ENCODE measurements at places on chromosomes 12 and 14. TPM values are rescaled to one million over a fixed set of nuclear protein-coding genes. Genes with fewer than 3 reads are reported as not detected.

The P2RX2 gene
- total RNA-seq: not detected

The OR4E2 gene
- not detected for total RNA-seq

The SMCO2 gene
- total RNA-seq: 0.22 TPM

The MYF5 gene
- not detected for total RNA-seq

The TCL1B gene
- not detected for total RNA-seq

The HCAR3 gene
- total RNA-seq: not detected

DNA sequence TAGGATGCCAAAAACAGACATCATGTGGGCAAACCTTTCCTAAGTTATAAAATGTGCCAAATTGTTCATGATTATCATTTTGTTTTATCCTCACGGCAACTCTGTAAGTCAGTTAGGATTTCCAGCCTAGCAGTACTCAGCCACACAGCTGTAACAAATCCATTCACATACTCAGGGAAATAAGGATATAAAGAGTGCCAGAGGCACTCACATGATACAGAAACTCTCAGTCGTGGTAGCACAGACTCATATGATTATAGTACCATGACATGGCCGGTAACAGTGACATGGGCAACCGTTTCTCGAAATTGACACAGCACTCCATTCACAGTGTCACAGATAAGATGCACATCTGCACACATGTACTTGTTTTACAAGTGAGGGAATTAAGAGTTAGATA is 344.2 kb downstream of the LRIG3 start:
- DNase-seq: no peak

DNA sequence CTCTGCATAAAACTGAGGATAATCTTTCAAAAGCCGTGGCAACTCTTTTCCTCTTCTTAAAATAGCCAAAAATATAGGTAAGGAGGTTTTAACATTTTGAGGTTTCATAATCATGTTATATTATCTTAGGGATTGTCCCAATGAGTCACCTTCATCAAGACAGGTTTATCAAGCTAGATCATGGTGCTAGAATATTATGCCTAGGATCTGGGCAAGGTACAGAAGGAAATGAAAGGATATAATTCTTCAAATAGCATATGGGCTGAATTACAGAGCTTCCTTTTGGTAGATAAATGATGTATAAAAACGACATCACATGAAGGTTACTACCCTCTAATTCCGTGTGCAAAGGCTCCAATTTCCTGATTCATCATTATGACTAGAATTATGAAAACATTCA is 28.6 kb upstream of the TBC1D15 start:
- DNase-seq: no peak

DNA sequence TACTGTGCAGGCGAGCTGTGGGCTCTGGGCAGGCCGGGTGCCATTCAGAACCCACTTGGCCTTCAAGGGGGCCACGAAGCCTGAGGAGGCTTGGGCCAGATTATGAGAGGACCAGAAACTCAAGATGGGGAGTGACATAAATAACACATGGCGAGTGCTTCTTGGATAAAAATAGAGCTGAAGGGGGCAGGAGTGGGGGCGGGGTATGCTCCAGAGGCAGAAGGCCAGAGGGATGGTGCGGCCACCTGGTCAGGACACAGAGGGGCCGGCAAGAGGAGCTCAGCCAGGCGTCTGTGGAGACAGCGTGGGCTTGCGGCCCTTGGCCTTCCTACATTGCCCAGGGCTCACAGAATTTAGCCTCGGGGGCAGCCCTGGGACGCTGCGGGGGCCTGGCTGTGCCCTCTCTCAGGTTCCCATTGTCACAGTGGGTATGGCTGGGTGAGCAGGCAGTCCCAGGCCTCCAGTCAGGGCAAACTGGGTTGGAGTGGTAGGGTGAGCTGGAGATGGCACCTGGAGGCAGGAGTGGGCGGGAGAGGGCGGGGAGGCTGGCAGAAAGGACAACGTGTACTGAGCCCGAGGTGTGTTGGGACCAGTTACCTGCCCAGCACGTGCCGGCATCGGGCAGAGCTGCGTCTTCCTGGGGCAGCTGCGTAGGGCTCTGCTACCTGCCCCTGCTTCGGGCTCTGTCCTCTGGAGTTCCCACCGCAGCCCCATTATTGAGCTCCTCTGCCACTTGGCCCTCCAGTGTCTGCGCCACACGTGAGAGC is 7.4 kb upstream of the SLC25A29 start:
- DNase-seq: no peak

DNA sequence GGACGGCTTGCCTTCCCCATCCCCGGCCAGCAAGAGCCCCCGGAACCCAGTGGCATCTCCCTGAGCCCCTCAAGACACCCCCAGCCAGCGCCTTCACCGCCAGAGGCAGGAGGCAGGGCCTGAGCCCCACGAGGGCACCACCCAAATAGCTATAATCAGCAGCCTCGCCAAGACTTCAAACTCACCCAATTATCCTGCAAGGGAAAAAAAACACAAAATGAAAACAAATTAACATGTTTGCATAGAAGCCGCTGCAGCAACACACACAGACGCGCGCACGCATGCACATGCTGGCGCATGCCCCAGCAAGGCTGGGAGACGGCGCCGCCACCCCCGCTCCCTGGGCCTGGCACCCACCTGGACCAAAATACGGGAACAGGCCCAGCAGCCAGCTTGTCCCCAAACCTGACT is 15.8 kb downstream of the FAM222A start:
- DNase-seq: no peak

GRCh38 chr14:75461755-75462349 is 34.0 kb downstream of the JDP2 start:
- DNase-seq: no peak

GRCh38 chr12:100698518-100698917 is 96.1 kb upstream of the ANO4 start:
- DNase-seq: no peak

- DNase-seq: no peak
Observed at GRCh38 chr14:74934476-74935359, 11.7 kb upstream of the RPS6KL1 start.

- DNase-seq: no peak
Observed at GRCh38 chr14:72518809-72519377, 375.0 kb downstream of the DPF3 start.

DNA sequence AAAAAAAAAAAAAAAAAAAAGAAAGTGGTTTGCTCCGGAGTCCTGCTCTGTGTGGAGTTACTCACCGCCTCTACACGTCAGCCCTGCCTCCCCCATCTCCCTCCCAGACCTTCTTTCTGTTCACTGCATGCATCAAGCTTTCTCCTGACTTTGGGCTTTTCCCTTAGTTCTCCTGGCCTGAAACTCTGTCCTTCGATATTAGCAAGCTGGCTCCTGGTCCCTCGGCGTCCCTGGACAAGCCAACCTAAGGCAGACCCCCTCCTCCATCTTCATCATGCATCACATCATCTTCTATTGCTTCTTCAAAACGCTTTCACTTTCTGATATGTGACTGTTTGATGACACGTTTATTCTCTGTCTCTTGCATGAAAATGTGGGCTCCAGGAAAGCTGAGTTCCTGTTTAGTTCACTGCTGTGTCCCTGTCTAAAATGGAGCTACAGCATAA is 40.6 kb downstream of the SLC15A4 start:
- DNase-seq: peak; percentile 32

- DNase-seq: no peak
Observed at GRCh38 chr12:115873451-115874082, 403.9 kb downstream of the MED13L start.

DNA sequence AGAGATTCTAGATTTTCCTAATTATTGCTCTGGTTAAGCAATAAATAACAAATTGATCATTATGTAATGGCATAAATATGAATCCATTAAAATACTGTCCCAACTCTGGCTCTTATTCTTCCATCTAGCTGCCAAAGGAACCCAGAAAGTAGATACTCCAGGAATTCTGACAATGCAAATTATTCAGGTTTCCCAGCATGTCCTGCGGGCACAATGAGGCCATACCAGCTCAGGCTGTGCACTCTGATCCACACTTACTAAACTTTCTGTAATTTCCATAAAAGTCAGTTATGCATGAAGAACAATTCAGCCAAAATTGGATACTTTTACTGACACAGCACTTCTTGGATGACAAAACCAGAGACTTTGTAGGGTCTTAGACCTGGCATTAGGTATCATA is 576.3 kb downstream of the KCNH5 start:
- DNase-seq: no peak

DNA sequence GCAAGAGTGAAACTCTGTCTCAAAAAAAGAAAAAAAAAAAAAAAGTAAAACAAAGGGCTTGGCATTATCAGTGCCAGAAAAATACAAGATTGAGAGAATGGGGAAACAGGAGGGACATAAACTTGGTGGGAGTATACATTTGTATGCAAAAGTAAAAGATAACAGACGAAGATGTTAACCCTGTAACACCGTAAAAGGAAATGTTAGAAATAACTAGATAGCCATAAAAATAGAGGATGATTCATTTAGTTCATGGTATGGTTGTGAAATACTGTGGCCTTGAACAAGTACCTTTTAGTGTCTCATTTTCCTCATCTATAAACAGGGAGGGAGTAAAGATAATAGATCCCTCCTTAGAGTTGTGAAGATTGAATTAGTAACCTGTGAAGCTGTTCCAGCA is 33.3 kb downstream of the ATP2A2 start:
- peak; percentile 55 for DNase-seq

- no peak for DNase-seq
Observed at GRCh38 chr12:3668479-3669165, 84.3 kb downstream of the CRACR2A start.

DNA sequence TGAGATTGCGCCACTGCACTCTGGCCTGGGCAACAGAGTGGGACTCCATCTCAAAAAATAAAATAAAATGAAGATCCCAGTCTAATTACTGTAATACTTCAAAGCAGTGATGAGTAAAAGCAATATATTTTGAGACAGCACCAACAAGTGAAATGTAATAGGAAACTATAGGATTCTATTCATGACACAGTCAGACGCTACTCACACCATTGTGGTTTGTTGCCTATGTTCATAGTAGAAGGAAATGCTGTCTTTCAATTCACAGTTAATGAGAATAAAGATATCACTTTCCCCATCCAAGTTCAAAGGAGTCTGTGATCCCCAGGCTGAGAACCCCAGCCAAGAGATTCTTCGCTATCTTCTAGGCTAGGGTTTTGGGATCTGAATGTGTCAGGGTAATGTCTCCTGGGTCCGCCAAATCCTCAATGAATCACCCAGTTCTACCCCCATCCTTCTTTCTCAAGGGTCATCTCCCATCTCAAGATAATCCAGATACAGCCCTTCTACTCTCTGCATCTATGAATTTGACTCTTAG is 16.6 kb upstream of the DTX1 start:
- DNase-seq: no peak

- DNase-seq: no peak
Observed at GRCh38 chr14:74848768-74849167, 27.2 kb downstream of the PROX2 start.

DNA sequence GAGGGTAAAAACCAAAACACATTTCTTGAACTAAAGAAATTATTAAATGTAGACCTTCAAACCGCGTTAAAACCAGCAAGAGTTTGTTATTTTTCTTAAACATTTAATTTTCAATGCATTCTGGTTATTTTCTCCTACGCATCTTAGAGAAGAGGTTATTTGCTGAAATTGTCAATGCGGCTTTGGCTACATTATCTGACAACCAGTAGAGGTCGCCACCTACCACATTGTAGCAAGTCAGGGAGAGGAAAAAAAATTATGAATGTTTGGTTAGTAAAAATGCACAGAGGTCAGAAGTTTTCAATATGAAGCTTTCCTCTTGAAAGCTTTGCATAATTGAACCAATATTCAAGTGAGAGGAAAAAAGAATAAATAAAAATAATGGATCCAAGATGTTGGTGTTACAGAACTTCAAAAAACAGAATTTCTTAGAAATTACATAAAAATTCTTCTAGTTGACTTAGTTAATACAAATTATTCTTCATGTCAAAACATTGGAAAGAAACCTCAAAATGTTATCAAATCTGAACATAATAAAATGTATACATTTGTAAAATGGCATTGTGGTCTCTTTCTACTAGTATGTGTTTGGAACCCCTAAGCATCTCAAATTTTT is 159.4 kb upstream of the TMTC2 start:
- peak; percentile 78 for DNase-seq

GRCh38 chr12:132687211-132688164 is at the start of the genes POLE and PXMP2:
Gene POLE, minus strand, starts transcription at chr12:132687342. Its CDS starts 27 bp downstream, at chr12:132687315.
Gene PXMP2, plus strand, starts transcription at chr12:132687587. Its CDS starts 84 bp downstream, at chr12:132687671.
- DNase-seq: peak; percentile 97

GRCh38 chr12:8108808-8109398 is 14.5 kb upstream of the CLEC4A start:
- DNase-seq: peak; percentile 91

GRCh38 chr14:53520078-53520928 is 367.2 kb upstream of the DDHD1 start:
- DNase-seq: no peak

GRCh38 chr14:39376667-39377403 is 55.4 kb downstream of the FBXO33 start:
- DNase-seq: peak; percentile 60

DNA sequence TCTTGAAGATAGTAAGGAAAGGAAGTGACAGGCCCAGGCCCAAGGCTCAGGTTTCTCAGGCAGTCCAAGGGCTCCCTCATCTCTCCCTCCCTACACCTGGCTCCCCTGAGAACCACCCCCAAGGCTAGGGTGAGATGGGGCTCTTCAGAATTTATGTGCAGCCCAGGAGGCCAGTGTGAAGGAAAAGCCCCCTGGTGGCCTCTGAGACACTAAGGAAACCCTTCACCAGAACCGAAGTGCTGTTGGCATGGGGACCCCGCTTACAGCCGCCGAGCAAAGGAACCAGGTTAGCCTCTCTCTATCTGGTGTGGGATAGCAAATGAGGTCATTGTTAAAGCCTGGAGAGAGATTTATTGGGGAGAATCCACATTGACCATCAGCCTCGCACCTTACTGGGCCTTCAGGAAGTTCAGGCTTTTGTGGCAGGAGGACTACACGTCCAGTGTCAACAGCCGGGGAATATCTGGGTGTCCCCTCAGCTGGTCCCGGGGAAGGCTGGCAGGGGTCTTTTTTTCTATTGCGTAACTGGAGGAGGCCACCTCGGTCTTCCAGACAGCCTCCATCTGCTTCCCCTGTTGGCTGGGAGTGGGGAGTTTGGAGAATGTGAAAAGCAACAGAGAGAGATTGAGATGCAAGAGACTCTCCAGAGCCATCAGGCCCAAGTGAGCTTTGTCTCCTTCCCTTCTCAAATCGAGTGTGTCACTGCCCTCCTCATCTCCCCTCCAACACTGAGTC is 18.1 kb downstream of the FAM186B start:
- no peak for DNase-seq

Data from lung microvascular endothelial cell (primary cell).